ENCODE measurements at places on chromosomes 4 and X.

GRCh38 chr4:113673450-113673849 is 88.1 kb downstream of the CAMK2D start:
- no peak for DNase-seq

- DNase-seq = no peak
These were observed 4.7 kb downstream of the TLR8 start for GRCh38 chrX:12911122-12911470.

DNA sequence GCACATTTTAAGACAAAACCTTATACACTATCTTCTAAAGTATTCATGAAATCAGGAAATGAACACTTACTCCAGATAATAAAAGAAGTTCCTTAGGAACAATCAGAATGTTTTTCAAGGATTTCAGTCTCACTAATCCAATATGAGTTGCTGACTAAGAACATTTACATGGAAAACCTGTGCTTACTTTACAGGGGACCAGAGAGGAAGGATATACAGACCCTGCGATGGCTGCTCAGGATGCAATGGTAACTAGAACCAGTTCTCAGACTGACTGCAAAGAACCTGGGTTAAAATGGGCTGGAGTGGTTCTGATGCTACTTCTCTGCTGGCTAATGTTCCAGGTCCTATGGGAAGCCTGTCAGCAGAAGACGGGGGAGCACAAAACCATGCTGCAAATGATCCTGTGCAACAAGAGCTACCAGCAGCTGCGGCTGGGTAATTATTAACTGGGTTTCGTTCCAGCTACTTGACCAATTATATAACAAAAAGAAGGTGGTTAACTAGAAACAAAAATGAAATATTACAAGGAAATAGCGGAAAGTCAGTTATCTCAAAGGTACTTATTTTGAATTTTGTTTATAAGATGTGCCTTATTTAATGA is 85.3 kb downstream of the ANXA10 start:
- DNase-seq = no peak

DNA sequence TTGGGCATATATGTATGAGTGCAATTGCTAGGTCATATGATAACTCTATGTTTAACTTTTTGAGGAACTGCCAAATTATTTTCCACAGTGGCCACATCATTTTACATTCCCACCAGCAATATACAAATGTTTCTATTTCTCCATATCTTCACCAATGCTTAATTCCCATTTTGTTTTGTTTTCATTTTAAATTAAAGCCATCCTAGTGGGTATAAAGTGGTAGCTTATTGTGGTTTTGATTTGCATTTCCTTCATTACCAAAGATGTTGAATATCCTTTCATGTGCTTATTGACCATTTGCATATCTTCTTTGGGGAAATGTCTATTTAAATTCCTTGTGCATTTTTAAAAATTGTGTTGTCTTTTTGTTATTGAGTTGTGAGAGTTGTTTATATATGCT is 36.7 kb upstream of the SCOC start:
- no peak for DNase-seq

DNA sequence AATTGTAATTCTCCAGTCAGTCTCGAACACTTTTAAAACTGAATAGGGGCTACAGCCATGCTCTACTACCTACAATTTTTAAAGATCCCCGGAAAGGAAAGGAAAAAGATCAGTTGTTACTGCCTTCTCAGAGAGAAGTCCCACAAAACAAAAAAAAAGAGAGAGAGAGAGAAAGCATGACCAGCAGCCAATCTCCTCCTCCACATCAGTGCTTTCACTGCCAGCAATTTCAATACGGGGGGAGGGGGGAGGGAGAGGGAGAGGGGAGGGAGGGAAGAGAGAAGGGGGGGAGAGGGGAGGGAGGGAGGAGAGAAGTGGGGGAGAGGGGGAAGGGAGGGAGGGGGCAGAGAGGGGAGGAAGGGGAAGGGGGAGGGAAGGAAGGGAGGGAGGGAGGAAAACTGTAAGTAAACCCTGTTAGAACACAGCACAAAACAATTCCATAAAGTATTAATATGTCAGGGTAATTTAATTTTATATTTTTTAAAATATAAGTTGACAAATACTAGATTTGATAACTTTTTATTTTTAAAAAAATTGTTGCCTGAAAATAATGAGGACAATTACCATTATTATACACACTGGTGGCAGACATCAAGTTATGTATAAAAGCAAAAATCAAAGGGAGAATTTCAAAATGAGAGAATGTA is 108.0 kb downstream of the LRBA start:
- peak; percentile 3 for DNase-seq

DNA sequence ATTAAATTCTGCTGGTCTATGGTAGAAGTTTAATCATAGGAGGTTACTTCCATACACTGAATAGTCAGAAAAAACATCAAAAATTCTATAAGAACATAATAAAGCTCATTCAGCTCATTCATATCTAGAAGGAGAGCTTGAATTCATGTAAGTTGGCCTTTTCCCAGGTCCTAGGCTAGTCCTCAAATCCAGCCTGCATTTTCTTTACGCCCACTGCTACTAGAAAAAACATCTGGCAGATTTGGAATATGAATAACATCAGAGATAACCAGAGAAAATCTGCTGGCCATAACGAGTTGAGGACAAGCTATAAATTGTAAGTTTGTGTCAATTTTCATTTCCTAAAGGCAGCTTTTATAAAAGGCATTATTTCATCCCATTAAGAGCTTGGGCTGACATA is 95.5 kb downstream of the MXRA5 start:
- DNase-seq = no peak

- no peak for DNase-seq
These were observed 36.9 kb upstream of the PROM1 start for GRCh38 chr4:16120720-16121119.

DNA sequence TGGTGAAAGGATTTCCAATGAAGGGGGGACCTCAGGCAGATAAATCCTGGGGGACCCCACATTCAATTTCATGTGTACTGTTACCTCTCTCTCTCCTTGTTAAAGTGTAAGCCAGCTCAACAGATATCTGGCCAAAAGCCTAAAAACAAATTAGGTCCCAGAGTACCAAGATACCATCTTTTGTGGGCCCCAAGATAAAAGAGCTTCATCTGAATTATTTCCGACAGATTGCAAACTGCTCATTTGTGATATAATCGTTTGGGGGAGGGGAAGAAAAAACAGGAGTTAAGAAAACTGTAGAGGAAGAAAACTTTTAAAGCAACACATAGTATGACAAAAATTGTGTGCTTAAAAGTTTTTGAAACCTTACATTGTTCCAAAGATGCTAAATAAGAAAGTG is 33.6 kb downstream of the GRIA3 start:
- no peak for DNase-seq

DNA sequence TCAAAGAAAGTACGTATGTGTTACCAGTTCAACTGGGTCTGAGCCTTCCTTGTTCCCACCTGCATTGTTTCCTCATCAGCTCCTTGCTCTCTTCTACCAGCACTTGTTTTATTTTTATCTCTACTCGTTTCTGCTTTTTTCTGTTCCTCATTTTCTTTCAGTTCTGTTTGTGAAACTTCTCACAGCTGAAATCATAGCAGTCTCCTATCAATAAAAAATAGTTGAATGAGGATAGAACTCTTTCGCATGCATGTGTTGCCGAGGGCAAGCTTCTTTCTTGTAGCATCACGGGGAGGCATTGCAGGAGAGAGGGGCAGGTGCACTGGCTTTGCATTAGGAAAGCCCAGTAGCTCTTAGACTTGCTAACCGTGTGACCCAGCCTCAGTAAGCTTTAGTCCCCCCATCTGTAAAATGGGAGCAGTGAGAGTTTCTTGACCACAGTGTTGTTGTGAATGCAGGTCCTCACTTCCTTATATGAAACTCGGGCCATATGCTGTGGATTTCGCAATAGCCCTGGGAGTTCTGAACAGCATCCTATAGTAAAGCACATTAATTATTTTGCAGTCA is 24.7 kb downstream of the OFD1 start:
- DNase-seq = no peak

DNA sequence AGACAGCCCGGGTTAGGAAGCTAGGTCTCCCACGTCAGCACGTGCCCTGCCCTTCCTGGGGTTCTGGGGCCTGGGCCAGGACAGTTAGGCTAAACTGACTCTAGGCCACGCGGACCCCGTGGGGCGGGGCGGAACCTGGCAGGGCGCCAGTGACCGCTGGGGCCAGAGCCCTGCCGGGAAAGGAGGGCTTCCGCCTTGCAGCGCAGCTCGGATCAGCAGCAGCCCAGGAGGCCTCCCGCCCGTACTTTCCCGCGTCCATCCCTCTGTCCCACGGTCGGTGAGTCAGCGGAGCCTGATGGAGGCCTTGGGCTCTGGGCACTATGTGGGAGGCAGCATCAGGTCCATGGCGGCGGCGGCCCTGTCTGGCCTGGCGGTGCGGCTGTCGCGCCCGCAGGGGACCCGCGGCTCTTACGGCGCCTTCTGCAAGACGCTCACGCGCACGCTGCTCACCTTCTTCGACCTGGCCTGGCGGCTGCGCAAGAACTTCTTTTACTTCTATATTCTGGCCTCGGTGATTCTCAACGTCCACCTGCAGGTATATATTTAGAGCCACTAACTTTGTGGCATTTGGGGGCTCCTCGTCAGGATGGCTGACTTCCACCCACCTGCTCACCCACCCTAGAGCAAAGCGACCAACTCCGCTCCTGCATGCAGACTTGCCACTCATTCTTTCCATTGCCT is at the start of gene SMIM10:
SMIM10 (plus strand) TSS at position 191 of the 681 bp plus-strand sequence; CDS start at position 296, 105 bp downstream.
- DNase-seq = no peak

DNA sequence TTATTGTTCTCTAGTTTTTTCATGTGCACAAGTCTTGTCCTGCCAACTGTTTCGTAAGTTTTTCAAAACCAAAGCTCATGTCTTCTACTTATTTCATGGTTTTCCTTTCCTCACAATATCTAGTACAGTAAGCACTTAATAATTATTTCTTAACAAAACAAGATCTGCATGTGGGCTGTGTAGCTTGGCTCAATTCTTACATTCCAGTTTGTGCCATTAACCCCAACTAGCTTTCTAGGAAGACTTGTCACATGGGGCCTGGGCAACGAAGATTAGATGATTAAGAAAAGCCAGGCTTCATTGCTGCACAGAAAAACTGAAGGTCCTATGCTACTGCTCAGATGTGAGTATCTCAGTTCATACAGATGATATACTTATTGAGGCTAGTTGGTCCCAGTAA is 155.3 kb upstream of the TEX13A start:
- DNase-seq = no peak

DNA sequence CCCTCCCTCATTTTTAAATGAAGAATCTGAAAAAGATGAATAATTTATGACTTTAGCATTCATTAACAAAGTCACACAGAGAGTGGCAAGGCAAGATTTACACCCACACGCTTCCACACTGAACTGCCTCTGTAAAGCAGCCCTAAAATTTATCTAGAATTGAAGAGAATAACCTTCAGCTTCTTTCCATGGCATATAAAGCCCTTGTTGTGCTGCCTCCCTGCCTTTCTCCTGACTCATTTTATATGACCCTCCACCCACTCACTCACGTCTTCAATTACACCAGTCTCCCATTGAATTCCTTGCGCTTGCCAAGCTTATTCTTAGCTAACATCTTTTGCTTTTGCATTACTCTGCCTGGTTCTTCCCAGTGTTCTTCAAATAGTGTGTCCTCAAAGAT is 2649.3 kb downstream of the PCDH7 start:
- no peak for DNase-seq

- DNase-seq = no peak
These were observed 12.8 kb upstream of the LGI2 start for GRCh38 chr4:25043548-25043947.

DNA sequence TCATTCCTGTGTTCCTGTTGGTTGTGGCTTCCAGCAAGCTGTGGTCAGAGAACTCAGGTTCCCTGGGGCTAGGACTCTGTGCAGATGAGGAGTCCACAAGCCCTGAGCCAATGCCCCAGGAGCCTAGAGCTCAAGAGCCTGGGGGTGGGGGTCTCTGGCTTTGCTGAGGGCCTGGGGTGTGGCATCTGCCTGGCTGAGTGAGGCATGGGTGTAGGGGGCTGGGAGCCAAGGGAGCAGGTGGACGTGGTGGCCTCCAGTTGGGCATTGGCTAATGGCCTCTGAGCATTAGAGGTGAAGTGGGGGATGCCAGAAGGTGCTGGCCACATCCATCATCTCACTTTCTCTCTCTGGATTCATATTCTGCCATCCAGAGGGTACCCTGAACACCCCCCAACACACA is 5.3 kb upstream of the MAMLD1 start:
- no peak for DNase-seq

GRCh38 chr4:30717208-30718020 is 2.8 kb upstream of the PCDH7 start:
- DNase-seq = peak; percentile 74

DNA sequence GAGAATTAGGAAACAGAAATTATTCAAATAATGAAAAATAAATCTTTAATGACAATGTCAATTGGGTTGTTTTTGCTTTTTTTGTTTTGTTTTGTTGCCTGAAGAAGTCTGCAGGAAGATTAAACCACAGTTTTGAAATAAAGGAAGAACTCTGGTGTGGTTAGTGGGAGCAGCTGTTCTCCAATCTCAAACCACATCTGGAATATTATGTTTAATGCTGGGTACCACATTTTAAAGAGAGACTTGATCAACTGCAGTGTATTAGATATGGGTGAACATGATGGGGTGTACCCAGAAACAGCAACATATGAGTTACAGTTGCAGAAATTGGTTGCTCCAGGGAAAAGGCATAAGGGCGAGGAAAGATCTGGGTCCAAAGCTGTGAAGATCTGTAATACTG is 171.2 kb upstream of the RPL34 start:
- no peak for DNase-seq

- no peak for DNase-seq
These were observed 6.5 kb downstream of the SMIM9 start for GRCh38 chrX:154828016-154828408.

GRCh38 chrX:66672106-66672505 is 33.2 kb upstream of the EDA2R start:
- no peak for DNase-seq

Measured in neuronal stem cell (in vitro differentiated cells).